ENCODE measurements at places on chromosomes 1 and 21.

- DNase-seq, result no peak
These were observed 257.0 kb downstream of the SIPA1L2 start for GRCh38 chr1:232372841-232373440.

GRCh38 chr1:208644401-208645160 lies 400.4 kb upstream of the PLXNA2 start:
- no peak for DNase-seq

GRCh38 chr1:112253366-112253765 lies 142.6 kb upstream of the CTTNBP2NL start:
- no peak for DNase-seq

DNA sequence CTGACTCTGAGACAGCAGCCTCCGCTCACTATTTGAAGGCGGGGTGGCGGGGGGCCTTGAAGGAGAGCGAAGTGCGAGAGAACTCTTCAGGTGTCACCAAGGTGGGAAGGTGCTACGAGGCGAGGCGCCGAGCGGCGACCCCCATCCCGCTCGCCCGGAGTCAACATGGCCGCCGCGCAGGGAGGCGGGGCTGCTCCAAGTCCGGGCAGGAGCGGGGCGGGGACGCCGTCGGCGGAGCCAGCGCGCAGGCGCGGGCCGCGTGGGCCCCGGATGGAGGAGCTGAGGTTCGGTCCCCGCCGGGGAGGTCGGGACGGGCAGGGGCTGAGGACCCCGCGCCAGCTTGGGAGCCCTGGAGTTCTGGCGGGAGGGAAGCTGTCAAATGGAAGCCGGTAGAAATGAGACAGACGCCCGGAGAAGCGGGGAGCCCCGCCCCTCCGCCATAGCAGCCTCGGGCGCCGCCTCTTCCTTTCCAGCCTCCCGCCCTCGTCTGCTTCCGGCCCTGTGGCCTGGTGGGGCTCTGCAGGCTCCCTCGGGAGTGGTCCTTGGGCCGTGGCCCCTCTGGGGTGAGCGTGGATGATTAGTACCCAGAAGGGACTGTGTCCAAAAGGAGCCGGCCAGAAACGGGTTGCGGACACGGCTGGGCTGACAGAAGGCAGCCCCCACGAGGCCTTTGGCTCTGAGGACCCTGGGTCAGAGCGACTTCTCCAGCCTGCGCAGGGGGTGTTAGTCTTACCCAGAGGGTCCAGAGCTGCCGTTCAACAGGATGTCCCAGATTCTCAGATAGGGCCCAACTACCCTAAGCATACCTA lies at the start of gene PIGV:
TSS of gene PIGV (plus strand) at position 245 of the 809 bp plus-strand sequence. CDS start 2,866 bp downstream, outside the sequence.
- peak; percentile 83 for DNase-seq

GRCh38 chr1:243473227-243474135 lies 217.6 kb downstream of the SDCCAG8 start:
- no peak for DNase-seq

GRCh38 chr1:85596947-85597346 lies 16.4 kb downstream of the CCN1 start:
- DNase-seq, result no peak

- DNase-seq, result no peak
These were observed 536 bp downstream of the HSF2BP start for GRCh38 chr21:43658769-43659135.

DNA sequence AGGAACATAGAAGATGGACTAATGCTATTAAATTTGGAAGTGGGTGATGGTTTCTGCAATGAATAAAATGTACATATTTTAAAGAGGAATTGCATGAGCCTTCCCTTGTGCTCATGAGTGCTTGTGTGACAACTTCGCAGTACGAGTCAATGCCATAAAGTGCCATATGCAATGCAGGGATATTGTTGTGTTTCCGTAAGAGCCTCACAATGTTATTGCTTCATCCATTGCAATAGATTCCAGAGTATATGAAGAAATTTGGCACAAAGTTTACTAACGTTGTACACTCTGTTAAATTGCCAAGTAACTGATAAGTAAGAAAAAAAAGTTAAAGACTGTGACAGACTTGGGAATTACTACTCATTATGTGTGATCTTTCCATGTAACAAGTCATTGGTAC lies 22.3 kb downstream of the BTG3 start:
- DNase-seq, result no peak

GRCh38 chr1:211579440-211580302 lies 710 bp upstream of the SLC30A1 start:
- peak; percentile 65 for DNase-seq

- DNase-seq, result no peak
These were observed 192.3 kb downstream of the SLC45A1 start for GRCh38 chr1:8510041-8510823.

GRCh38 chr1:2587860-2588571 lies 1.4 kb downstream of the PRXL2B start:
- no peak for DNase-seq

DNA sequence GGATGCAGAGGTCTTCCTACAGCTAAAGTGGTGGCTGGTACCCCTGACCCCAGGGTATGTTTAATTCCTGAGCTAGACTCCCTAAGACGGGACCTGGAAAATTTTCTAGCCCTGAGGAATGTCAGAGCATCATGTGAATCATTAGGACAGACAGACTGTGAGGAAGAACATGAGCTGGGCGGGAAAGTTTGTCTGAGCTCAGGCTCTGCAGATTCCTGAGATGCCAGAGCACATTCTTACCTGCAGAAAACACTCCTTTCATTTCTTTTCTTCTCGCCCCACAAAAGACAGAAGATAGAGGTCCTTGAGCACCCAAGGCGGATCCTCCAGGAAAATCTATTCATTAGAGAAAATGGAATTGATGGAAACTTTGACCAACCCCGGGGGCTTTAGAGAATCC lies 6.5 kb downstream of the CAPN2 start:
- DNase-seq, result no peak

- DNase-seq, result no peak
These were observed 138.3 kb upstream of the ZBTB40 start for GRCh38 chr1:22313321-22313720.

DNA sequence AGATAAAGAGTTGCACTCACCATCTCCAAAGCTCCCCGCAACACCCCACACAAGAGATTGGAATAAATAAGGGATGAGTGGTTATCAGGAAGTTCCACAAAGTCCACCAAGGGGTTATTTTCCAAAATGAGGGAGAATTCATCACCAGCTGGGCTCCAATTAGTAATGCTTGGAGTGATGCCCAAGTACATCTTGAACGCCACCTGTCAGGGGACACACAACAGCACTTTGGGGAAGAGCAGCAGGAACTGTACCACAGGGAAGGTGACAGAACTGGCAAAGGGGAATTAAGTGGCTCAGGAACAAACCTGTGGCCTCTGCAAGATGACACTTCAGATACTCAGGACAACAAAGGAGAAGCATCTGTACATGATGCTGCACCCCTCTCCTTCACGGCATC lies 11.5 kb downstream of the TRAPPC3 start:
- no peak for DNase-seq

GRCh38 chr1:175152006-175152652 lies 40.4 kb downstream of the KIAA0040 start:
- DNase-seq, result peak; percentile 67

GRCh38 chr1:54339126-54339525 lies 67.1 kb downstream of the SSBP3 start:
- no peak for DNase-seq

DNA sequence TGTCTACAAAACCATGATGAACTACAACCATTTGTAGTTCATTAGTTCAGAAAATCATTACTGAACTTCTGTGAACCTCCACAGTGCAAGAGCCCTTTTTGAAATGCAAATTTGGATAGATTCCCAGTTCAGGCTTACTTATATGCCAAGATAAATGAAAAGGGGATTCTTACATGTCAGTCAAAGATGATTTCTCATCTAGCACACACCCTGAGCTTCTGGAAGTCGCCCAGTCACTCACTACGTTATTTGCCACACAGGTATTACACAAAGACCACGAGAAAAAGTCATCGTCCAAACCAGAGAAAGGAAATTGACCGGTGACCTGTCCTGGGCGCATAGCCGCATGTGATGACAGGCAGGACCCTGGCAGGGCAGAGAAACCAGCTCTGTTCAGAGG lies 41.8 kb downstream of the ETS2 start:
- DNase-seq, result no peak

DNA sequence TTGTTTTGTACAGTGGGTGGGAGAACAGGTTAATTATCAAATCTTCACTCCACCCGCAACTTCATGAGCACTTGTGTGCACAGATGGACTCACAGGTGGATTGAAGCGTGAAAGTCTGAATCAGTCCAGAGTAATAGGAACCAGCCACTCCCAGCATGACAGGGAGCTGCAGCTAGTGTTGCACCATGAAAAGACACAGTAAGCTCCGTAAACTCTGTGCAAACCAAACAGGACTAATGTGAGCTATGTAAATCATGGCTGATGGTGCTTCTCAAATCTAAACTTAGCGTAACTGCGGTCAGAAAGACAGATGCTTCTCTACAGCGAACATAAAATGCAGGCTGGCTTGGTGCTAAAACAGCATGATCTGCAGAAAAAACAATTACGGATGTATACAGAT lies 114.4 kb downstream of the CENPF start:
- DNase-seq, result no peak

GRCh38 chr1:222898191-222898527 lies 83.3 kb downstream of the DISP1 start:
- no peak for DNase-seq

GRCh38 chr1:172672720-172673119 lies 13.8 kb downstream of the FASLG start:
- no peak for DNase-seq

DNA sequence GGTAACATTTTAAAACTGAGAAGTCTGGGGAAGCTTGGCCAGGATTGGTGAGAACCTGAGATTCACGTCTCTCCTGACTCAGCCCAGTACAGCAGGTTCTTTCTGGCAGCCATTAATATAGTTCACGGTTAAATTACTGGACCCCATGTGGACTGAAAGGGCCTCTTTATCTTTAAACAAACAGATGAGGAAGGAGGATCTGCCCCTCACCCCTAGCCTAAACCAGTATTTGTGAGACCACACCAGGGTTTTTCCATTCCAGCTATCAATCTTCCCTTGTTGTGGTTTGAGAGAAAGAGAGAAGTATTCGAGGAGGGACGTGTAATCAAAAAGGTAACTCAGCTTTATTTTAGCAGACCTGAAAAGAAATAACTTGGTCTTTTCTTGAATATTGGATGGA lies 137.1 kb downstream of the PROX1 start:
- no peak for DNase-seq

GRCh38 chr1:45586769-45587168 lies 2.9 kb downstream of the NASP start:
- DNase-seq, result no peak

DNA sequence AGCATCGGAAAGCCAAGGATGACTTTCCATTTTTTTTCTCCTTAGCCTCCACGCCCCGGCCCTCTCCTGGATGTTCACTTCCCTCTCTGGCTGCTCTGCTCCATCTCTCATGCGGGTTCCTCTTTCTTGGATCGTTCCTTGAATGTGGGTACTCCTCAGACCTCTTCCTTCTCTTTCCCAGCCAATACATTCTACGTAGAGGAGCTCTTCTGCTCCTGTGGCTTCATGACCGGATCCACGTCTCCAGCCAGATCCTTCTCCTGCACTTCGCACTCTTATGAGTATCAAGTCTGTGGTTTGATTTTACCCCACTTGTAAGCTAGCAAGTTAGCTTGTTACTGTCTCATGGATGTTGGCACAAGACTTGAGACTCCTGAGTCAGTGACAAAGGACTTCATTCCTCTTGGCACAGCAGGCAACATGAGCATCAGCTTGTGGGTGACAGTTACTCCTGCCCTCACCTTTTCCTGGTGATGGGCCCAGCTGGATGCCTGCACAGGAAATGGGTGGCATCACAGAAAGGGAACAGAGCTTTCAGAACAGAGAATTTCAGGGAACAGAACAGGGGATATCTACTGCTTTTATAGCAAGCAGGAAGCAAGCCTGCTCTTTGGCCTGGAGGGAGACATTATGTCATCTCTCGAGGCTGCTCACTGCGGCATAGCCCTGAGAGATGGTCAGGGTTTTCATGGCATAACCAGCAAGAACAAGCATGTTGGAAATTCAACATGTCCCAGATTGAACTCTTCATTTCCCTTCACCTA lies 100.1 kb upstream of the KIF26B start:
- DNase-seq, result no peak

DNA sequence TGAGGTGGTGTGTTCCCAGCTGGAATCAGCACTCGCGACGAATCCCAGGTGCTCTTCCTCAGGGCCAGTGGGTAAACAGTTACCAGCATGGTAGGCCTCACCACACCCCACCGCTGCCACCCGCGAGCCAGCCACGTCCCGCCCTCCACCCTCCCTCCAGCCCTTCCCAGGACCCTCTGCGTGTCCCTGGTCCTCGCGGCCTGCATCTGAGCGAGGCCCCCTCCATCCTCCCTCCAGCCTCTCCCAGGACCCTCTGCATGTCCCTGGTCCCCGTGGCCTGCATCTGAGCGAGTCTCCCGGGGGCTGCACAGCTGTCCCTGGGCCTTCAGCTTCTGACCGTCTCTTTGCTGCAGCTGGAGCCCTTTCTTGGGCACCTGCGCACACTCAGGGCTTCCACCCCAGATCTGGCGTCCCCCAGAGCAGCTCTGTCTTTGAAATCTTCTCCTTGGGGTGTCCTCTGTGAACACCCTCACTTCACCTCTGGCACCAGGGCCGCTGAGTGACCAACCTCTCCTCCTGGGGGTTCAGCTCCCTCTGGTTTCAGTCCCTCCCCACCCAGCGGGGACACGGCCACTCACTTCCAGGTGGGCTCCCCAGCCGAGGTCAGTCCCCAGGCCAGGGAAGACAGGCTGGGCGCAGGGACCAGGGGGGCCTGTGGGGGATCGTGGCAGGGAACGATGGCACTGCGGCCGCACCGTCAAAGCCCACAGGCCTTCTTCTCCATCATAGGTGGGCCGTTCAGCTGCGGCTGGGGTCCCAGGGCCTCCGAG lies 57.8 kb upstream of the COL6A2 start:
- no peak for DNase-seq

DNA sequence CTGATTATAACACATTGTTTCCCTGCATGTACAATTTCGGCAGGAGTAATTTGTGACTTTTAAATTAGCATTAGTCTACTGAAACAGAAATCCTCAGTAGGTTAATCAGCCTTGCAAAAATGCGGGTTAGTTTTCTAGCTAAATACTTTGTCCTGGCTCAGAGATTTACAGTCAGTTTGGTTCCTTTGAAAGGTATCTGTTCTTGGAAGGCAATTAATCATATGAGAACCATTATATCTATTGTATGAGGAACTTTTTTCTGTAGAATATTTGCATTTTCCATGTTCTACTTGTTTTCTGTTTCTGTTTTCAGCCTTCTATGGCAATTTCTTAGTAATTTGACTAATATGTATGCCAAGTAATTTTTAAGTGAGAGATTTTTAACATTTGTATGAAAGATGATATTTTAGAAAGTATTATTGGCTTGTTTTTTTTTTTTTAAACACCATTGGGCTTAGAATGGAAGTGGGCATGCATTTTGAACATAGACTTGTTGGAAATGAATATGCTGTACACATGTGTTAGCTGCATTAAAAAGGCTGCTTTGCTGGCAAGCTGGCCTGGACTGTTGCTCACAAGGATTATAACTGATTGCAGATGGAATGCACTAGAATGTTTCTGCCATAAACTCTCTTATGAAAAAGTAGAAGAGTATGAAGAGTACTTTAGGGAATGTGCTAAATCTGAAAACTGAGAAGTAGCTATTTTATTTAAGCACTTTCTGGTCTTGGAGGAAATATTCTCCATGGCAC lies 26.2 kb downstream of the KIF1B start:
- no peak for DNase-seq

Measured in HT-29 (cell line).